ENCODE measurements at places on chromosomes 2 and 18.

DNA sequence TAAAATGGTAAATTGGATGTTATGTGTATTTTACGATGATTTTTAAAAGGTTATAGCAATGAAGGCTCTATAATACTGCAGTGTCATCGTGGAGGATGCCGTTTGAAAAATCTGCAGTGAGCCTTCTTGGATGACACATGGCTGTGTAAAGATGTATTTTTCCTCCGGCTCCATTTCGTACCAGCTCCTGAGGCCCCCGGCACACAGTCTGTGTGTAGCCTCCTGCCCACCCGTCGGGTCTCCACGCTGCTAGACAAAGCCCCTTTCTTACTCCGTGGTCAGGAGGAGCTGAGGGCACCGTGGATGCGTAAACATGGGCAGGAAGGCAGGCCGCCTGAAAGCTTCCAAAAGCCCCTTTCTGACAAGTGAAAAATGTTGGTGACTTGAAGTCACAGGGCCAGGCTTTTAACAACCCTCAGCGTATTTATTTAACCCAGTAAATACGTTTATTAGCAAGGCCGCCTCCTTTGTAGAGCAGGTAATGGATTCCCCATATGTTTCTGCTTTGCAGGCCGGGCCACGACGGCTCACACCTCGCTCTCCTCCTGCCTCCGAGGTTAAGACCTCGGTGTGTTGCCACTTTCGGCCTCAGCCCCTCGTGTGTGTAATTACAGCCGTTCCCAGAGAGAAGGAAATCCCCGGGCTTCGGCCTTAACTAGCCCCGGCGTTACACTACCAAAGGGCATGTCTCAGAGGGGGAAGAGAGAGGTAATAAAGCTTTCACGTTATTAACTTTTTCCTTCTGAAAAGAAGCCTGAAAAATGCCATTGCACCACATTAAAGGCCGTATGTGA, 72.8 kb downstream of the DDX1 start:
- no peak for DNase-seq

- no peak for DNase-seq
Observed at GRCh38 chr2:127208313-127208712, 11.8 kb downstream of the CYP27C1 start.

- DNase-seq: no peak
Observed at GRCh38 chr2:191618046-191618780, 59.7 kb upstream of the NABP1 start.

DNA sequence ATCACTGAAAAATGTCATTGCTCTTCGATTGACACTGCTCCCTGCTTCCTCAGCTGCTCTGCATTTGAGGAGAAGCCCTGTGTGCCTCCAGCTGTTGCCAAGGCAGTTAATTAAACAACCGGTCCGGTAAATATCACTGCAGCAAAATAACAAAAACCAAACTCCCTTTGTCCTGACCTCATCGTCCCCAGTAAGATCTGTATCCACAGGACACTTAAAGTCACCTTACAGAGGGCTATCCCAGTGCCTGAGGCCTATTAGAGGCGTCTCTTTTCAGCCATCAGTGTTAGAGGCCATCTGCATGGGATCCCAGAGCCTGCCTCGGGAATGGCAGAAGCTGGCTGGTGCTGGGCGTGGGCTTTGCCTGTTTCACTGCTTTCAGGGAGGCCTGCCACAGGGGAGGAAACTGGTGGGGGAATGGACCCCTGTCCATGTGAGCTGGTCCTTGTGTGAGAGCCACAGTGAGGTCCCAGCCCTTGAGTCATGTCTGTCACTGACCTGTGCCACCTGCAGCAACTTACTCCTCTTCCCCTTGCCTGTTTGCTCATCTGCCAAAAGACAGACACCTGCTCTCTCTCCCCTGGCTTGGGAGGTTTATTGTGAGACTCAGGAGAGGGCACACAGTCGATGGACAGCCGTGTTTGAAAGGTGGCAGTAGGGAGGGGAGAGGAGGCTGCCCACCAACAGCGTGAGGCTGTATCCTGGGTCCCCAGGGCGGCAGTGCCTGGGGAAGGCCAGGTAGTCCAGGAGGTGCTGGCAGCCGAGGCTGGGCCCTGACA, 117.7 kb upstream of the MCFD2 start:
- no peak for DNase-seq

GRCh38 chr2:650343-651310, 26.6 kb downstream of the TMEM18 start:
- DNase-seq: no peak

DNA sequence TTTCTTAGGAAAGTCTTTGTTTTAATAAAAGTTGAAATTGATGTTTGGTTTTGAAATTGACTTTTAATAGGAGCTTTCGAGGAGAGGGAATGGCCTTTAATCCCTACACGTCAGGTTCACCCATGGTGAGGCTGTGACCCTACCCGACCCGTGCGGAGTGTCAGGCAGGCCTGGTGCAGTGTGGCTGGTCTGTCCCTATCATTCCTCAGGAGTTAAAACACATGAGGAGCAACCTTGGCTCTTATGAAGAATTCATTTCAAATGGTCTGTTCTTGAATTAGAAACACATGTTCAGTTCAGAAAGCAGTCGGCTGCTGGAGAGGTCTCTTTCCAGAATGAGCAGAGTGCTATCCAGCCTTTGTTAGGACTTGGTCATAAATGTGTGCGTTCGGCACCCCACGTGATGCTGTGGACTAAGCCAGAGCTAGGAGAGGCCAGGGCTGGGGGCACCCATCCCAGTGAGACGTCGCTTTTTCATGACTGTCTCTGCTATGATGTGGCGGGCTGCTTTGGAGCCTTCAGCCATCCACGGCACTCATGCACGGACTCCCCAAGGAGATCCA, 54.7 kb downstream of the EMILIN2 start:
- DNase-seq: no peak

DNA sequence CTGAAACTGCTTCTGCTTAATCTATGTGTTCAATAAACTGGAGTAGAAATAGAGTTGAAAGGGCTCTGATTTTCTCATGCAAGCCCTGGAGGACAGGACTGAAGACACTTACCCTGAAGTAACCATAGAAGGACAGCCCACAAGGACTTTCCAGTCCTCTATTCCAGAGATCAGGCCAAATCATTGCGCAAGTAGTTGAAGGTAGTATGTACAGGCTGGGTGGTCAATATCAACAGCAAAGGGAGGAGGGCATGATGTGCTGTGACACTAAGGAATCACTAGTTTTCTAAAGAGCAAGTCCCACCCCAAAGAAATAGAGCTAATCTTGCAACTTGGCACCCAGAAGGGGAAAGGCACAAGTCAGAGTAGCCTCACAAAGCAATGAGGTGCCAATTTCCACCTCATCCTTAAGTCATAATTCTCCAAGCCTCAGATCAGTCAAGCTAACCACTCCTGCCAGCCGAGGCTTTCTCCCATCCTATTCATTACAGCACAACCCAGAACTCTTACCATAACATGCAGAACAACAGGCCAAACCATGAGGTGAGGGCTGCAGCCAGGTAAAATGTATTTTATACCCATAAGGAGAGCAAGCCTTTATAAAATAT, 533.5 kb downstream of the TNS1 start:
- no peak for DNase-seq

DNA sequence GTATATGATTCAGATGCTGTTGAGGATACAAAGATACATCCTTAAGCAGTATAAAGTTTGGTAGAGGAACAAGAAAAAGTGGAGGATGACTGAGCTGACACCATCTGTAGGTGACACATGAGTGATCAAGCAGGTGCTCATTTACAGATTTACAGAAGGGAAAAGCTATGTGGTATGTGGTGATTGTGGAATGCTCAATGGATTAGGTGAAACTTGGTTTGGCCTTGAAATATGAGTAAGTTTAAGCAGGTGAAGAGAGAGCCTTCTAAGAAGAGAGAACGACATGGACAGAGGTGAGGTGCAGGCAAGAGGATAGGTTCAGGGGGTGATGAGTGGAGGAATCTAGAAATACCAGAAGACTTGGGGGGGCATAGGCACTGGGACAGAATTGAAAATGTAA, 5.9 kb downstream of the ASXL3 start:
- DNase-seq: no peak

DNA sequence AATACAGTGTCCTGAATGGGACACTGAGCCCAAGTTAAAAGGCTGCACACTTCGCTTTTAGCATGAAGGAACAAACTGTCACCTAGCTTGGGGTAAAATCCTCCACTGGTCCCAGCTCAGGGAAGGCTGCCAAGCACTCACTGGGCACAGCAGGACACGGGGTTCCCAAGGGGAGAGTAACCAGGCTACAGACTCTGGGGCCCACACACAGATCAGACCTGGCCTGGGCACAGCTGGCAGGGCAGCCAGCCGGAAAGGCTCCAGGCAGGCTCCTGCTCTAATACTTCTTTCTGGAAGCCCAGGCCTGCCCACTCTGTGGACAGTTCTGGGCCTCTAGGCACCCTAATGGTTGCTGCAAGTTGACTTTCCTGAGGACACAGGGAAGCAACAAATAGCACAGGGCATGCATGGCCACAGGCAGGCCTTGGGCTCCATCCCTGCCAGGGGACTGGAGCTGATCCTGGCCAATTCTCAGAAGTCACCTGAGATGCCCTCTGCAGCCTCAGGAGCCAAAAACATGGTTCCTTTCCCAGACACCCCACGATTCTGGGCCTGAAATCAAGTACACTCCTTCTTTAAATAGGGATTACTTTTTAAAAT, 18.7 kb upstream of the SULT1C3 start:
- no peak for DNase-seq

GRCh38 chr2:159846564-159846963, 48.6 kb upstream of the CD302 start:
- no peak for DNase-seq

DNA sequence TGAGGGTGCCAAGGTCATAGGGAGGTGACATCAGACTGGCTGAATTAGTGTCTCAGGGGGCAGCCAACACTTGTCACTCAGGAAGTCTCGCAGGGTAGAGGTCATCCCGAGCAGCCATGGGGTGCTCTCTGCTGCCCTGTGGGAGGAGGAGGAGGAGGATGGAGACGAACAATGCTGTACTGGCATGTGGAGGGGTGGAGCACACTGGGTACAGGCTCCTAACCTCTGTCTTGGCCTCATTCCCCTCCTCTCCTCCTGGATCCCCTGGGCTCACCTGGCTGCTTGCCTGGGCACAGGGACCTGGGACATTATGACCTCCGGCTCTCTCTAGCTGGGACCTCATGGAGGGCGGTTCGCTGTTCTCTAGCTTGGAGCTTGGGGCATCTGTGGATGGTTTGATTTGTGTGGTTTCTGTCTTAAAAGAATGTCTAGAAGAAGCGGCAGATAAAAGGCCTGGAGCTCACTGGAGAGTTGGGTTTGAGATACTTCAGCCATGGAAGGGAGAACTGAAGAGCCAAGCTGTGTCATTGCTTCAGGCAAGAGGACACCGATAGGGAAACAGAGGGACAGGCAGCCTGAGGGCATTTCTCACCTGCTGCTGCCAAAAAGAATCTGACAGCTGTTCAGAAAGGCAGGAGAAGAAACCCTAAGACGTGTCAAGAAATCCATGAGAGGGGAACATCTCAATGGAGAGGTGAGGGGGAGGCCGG, 133.1 kb downstream of the SEPTIN10 start:
- no peak for DNase-seq

DNA sequence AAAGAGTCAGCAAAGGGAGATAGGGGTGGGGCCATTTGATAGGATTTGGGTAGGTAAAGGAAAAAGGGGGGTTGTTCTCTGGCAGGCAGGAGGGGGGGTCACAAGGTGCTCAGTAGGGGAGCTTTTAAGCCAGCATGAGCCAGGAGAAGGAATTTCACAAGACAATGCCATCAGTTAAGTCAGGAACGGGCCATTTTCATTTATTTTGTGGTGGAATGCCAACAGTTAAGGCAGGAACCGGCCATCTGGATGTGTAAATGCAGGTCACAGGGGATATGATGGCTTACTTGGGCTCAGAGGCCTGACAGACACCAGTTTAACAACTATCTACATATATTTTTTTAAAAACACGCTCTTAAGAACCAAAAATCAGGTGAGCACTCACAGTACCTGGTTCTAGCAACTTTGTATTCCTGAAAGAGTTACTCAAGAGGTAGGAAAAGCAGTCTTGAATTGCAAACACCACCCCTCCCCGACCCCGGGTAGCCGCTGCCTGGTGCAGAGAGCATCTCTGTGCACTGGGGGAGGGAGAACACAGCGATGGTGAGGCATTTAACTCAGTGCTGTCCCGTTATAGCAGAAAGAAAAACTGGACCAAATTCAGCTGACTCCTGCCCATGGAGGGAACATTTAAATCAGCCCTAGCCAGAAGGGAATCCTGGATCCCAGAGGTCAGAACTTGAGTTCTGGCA, 414.5 kb upstream of the KLHL29 start:
- DNase-seq: no peak

DNA sequence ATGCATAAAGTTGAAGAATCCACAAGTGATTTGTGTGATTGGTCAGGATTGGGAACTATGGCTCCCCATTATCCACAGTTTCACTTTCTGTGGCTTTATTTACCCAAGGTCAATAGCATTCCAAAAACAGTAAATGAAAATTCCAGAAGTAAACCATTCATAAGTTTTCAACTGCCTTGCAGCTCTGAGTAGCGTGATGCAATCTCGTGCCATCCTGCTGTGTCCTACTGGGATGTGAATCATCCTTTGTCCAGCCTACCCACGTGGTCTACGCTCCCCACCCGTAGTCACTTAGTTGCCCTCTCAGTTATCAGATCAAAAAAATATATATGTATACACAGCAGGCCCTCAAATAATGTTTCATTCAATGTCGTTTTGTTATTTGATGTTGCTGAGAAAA, 89.0 kb upstream of the DLGAP1 start:
- DNase-seq: no peak

- DNase-seq: no peak
Observed at GRCh38 chr2:36561237-36561944, 36.6 kb downstream of the FEZ2 start.

- DNase-seq: no peak
Observed at GRCh38 chr2:9239616-9240015, 33.0 kb downstream of the ASAP2 start.

DNA sequence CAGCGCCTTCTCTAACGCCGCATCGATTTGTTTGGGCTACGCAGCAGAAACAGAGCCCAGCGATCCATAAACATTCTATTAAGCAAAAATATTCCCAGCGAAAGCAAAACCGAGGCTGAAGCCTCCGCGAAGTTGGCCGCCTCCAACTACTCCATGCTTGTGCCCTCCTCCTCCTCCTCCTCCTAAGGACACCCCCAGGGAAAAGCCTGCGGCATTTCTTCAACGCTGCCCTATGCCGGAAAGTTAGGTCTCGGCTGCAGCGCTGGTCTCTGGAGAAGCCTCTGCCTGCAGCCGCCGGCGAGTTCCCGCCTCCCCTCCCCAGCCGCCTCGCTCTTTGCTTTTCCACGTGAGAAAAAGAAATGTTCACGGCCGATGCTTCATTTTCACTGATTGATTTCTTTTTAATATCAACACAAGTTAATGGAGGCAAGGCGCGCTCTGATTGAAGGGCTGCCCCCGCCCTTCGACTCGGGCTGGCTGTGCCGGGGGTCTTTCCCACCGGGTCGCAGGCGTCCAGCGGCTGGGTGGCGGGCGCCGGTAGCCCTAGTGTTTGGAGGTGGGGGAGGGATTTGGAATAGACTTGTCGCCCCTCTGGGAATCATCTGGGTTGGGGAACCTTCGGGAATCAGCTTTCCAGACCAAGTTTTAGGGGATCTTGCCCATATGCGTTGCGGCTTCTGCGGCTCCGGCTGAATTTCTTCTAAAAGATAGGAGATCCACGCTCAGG, 3.9 kb downstream of the NRP2 start:
- DNase-seq: no peak

- no peak for DNase-seq
Observed at GRCh38 chr2:6506361-6506794, 359.3 kb downstream of the CMPK2 start.
